Activated T-helper 1 cell treated with anti-CD3 and anti-CD28 coated beads, Interleukin-2, amount 50 U/mL, for 16 hours (primary cell): ENCODE measurements at places on chromosomes 6 and 20.
A peak's percentile ranks its signal among the peaks of the same experiment; 100 is the strongest.

DNA sequence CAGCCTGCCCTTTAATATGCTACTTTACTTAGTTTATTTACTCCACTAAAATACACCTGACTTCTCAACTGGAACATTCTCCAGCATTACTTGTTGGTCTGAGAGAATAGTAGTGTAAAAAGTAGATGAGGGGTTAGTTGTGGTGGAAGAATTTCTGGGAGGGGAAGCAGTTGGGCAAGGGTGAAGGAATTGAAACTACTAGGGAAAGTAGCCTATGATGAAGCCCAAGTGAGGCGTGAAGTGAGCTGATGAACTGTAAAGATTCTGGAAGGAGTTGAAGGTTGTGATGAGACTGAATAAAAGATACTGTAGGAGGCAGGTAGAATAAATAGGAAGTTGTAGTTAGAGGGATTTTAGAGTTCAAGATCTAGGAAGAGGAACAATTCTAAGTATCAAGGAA, 72.5 kb downstream of the ITCH start:
- DNase-seq: no peak

DNA sequence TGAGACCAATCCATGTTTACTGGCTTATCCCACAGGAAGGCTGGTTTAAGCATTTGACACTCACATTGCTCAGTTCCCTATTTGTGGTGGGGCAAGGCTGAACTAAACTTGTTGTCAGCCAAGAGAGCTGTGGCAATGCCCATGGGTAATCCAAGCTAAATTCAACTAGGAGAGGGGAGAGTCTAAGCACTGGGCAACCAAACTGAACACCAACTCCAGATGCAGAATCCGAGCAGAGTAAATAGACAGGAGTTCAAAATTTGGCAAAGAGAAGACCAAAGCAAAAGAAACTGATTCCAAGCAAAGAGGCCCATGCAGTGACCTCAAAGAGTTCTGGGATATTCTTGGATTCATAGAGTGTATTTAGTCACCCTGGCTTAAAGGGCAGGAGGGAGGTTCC, 106.5 kb upstream of the NT5E start:
- no peak for DNase-seq

- no peak for DNase-seq
Observed at GRCh38 chr20:45470262-45470931, 844 bp downstream of the WFDC2 start.

- no peak for DNase-seq
Observed at GRCh38 chr6:56835612-56836011, 119.3 kb upstream of the BEND6 start.

DNA sequence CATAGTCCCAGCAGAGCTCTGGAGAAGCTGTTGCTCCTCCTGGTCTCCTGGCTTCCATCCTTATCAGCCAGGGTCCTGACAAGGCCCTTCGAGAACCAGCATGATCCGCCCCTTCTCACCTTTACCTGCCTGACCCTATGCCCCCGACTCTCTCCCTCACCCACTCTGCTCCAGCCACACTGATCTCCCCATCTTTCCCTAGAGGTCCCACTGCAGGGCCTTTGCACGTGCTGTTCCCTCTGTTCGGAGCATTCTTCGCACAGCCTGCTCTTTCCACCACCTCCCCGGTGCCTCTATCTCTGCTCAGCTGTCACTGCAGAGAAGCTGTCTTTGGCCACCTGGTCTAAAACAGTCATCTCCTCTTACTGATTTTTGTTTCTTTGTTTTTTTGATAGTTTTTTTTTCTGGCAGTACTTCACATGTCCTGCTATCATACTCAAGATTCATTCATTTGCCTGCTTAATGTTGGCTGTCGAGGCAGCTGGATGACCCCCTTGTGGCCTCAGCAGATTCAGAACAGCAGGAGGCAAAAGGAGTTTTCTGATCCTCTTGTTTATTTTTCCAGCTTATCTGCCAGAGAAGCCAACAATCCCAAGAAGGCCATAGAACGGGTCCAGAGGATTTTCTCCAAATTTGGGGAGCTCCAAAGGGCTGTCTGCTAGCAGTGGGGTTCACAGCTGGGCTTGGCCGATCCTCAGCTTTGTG, 1.6 kb upstream of the PTGIS start:
- DNase-seq: no peak

GRCh38 chr20:58136149-58136484, 92.3 kb downstream of the ANKRD60 start:
- DNase-seq: no peak

DNA sequence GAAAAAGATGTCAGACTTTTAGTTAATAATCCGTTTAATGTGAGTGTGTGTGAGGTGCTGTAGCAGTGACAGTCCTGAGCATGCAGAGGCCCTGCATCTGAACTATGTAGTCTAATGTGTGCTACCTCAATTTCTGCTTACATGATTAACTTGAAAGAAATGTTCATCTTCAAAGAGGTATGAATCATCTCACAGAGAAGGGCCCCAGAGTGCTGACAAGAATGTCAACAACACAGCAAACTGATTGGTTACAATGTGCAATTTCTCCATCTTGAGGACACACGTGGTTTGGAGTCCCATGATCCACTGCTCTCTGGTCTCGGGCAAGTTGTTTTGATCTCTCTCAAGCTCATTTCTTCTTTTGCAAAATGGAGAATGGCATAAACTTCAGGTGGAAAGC, 61.7 kb upstream of the EMILIN3 start:
- DNase-seq: no peak

- DNase-seq: no peak
Observed at GRCh38 chr6:45653117-45653883, 275.6 kb upstream of the SUPT3H start.

GRCh38 chr6:32655203-32655710, 11.2 kb downstream of the HLA-DQB1 start:
- no peak for DNase-seq

DNA sequence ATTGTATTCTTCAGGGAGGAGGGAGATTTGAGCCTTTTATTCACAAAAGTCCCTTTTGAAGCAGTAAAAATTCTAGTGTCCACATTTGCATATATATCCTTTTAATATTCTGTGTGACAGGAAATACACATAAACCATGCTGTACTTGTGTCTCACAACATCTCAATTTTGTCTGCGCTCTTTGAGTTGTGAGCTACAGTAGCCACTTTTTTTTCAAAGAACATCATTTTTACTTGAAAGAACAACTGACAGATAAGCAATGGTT, 21.3 kb downstream of the LMBRD1 start:
- no peak for DNase-seq

- no peak for DNase-seq
Observed at GRCh38 chr6:146560607-146561006, 17.0 kb downstream of the RAB32 start.

DNA sequence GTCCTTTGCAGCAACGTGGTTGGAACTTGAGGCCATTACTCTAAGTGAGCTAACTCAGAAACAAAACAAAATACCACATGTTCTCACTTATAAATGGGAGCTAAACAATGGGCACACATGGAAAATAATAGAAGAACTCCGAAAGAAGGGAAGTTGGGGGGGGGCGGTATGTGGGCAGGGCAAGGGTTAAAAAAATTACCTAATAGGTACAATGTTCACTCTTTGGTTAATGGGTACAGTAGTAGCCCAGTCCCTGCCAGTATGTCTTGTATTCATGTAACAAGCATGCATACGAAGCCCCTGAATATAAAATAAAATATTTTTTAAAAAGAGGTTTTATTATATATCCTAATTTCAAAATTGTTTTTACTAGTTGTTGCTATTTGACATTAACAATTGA, 15.3 kb upstream of the FHL5 start:
- no peak for DNase-seq

GRCh38 chr6:38155621-38156204, 336.2 kb downstream of the ZFAND3 start:
- DNase-seq: no peak

DNA sequence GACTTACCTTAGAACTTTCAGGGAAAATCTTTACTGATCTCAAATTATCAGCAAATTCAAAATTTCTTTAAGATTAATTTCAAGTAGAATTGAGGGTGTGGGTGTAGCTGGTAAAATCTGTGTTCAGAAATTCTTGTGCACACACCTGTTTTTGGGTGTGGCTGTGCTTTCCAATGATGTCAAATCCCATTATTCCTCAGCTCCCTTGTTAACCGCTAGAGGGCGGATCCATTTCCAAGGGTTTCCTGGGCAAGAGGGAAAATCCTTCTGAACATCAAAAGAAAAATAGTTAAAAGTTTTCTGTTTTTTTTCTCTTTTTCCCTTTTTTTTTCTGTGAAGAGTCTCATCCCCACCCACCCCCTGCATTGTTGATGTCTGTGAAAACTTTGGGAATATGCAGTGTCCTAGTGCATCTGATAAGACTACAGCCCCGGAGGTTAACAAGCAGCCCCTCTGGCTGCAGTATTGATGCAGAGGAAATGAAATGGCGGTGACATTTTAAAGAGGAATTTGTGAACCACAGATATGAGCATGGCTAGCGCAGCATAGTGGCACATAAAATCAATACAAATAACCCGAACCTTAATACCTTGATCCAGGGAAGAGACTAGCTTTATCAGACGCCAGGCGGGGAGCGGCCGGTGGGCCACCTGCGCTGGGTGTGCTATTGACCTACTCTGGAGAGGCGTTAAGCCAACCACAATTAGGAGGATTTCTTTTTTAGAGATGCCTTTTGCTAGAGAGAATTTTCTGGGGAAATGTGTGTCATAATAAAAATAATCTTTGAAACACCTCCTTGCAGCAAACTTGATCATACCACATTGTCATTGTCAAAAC, 130.9 kb downstream of the FOXA2 start:
- DNase-seq: no peak

DNA sequence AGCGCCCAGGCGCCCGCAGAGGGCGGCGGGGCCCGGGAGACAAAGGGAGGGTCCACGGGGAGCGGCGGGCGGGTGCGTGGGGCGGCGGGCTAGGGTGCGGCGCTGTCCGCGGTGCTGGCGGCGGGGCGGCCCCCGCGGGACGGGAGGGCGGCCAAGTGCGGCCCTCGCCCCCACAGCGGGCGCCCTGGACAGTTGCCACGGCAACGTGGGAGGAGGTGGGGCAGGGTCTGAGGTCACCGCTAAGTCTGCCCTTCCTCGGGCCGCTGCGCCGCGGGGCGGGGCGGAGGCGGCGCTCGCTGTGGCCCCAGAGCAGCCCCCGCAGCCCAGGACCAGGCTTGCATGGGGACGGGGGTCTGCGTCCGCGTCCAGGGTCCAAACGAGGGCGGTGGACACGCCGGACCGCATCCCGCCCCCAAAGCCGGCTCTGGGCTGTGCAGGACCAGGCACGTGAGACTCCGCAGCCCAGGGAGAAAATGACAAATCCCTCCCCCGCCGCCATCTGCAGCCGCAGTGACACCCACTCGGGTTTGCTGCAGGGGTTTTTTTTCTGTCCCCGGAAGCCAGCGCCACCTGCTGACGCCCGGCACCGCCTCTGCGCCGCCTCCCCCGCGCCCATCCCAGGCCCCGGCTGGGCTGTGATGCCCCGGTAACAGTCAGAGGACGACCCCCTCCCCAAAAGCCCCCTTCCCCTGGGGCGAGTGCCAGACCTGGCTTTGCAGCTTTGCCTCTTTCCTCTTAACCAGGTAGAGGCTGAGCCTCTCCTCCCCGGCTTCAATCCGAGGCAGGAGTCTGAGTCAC, 36.8 kb downstream of the YTHDF1 start:
- peak; percentile 38 for DNase-seq

- no peak for DNase-seq
Observed at GRCh38 chr6:95545226-95545625, 32.1 kb upstream of the MANEA start.

DNA sequence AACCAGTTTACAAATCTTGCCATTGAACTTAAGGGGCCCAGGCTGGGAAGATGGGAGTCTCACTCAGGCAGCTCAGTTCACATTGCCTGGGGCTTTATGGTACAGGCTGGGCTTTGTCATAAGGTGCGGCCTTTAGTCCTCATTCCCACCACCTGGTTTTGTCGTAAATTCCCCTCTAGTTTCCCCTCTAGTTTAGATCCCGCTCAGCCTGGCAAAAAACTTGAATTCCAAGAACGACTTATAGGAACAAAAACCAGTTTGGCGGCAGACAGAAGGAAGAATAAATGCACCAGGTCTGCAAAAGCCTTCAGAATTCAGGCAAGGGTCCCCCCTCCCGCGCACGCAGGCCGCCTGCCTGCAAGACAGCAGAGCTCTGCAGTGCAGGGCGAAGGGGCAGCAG, 4.1 kb downstream of the BMP7 start:
- no peak for DNase-seq

- DNase-seq: no peak
Observed at GRCh38 chr6:39327507-39327906, 5.0 kb upstream of the KCNK16 start.

GRCh38 chr20:52895701-52896100, 76.5 kb upstream of the TSHZ2 start:
- no peak for DNase-seq

DNA sequence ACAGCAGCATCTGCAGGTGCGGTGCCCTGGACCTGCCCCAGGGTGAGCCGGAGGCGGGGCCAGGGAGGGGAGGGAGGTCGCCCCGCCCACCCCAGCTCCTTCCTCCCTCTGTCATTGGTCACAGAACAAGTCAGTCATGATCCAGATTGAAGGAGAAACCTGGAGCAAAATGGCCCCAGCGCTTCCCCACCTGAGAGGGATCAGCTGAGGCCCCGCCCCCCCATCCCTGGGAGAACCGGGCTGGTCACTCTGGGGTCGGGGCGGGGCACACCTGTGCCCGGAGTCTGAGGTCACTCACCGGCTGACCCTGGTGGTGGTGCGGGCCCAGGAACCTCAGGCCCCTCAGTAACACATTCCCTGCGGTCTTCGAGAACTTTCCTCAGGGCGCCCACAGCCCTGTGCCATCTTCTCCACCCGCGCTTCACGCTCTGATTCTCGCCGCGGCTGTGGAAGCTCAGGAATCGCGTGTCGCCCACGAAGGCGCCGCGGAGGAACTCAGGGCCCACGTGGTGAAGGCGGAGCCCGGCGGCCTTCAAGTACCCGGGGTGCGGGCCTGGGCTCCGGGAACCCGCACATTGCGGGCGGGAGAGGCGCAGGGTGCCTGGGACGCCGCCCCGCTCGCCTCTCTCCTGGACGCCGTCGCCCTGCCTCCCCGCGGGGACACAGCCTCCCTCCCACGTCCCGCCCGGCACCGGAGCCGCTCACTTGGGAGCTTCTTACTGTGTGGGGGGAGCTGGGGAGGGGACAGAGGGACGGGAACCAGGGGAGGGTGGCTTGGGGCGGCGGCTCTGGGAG, 36.4 kb upstream of the HLA-C start:
- peak; percentile 30 for DNase-seq

- DNase-seq: no peak
Observed at GRCh38 chr20:39103732-39104131, 141.6 kb downstream of the DHX35 start.

DNA sequence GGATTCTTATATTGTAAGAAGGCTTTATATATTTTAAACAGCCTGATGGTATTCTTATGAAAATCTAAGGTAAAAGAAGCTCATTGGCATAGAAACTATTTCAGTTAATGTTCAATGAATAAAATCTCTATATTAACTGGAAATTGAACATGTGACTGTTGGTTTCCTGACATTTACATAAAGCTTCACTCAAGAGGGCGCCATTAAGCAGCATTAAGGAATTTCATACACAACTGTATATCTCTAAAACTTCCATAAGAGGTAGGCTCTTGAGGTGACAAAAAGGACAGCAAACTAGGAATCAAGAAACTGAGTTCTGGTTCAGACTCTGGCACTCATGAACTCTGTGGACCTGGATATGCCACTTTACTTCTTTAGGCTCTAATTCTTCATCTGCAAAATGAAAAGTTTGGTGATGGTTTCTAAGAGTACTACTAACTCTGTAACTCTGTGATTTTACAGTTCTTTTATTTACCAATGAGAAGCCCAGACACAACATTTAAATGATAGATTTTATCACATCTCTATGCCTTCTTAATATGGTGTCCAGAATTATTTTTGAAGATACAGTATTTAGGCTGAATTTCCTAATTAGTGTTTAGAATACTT, 147.5 kb downstream of the FLRT3 start:
- no peak for DNase-seq

GRCh38 chr6:144690133-144690532, 405.0 kb downstream of the UTRN start:
- no peak for DNase-seq
